Forelimb muscle (tissue), 1 donor: ENCODE measurements at places on chromosomes 1 and 21.

DNA sequence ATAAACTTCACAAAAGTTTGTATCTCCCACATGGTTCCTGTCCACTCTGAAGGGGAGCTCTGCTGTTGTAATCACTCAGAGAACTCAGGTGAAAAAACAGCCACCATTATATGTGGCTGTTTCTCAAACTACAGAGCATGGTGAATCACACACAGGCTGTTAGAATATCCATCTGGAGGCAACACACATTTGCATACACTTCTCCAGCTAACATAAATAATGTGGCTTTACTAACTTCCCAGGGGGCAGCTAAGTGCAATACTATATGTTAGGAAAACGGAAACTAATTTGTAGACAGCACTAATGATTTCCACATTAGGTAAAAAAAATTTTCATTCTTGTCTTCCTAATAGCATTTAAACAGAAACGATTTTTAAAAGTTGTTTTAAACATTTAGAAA, 49.3 kb downstream of the PTGFR start:
- DNase-seq: no peak

DNA sequence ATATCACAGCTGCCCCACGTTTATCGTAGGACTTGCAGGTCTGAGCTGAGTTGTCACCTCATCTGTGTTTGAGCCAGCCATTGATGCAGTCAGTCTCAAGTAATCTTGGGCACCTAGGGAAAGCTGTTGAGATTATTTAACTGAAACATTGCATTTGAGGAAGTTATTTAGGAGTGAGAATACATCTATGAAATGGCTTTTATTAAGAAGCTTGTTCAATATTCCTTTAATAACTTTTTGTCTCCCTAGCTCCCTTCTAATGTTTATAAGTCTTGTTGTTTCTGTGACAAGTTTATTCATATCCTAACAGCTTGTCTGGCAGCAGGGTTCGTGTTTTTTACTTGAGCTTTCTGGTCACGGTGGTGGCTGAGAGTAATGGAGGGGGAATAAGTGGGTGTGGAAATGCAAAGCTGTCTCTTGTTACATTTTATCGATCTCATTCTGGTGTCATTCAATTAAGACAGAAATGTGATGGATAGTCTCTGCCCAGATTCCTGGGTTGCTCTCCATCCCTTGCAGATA, 555.9 kb downstream of the USP25 start:
- no peak for DNase-seq

DNA sequence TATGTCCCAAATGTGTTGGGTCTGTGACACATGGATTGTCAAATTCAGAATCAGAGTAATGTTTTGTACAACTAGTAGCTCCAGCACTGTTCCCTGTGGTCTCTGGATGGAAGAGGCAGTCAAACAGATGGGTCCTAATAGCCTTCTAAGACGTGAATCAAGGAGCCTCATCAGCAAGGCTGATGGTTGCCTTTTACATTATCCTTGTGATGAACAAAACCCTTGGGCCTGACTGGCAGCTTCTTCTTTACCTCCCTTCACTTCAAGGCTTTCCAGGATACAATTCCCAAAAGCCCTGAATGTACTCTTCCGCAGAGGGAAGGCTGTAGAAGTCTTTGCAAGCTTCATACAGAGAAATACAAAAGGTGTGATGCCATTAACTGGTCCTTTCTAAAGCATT, 633.3 kb downstream of the USP25 start:
- DNase-seq: no peak

- DNase-seq: no peak
Observed at GRCh38 chr1:161737625-161738024, 12.0 kb upstream of the DUSP12 start.

DNA sequence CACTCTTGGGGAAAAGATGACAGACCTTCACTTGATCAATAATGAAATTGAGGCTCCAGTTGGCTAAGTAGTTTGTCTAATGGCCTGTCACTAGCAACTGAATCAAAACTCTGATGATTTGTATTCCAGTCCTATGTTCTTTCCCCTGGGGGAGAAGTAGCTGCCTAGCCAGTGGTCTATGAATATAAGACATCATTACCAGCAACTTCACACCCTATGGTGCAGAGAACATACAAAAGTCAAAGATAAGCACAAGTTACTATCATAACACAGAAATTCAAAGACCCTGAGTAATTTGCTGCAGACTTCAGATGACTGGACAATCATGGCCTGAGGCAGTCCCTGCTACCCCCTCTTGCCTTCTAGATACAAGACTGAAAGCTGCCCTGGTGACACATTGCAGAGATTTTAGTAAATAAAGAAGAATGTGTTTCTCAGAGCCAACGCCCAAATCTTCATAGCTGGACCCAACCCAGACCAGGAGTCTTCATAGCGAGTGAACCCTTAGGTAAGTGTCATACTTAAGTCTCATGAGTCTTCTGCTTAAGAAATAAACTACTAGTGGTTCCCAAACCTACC, 993 bp downstream of the PDZK1 start:
- no peak for DNase-seq

GRCh38 chr1:54861070-54861761, 25.8 kb downstream of the DHCR24 start:
- no peak for DNase-seq

DNA sequence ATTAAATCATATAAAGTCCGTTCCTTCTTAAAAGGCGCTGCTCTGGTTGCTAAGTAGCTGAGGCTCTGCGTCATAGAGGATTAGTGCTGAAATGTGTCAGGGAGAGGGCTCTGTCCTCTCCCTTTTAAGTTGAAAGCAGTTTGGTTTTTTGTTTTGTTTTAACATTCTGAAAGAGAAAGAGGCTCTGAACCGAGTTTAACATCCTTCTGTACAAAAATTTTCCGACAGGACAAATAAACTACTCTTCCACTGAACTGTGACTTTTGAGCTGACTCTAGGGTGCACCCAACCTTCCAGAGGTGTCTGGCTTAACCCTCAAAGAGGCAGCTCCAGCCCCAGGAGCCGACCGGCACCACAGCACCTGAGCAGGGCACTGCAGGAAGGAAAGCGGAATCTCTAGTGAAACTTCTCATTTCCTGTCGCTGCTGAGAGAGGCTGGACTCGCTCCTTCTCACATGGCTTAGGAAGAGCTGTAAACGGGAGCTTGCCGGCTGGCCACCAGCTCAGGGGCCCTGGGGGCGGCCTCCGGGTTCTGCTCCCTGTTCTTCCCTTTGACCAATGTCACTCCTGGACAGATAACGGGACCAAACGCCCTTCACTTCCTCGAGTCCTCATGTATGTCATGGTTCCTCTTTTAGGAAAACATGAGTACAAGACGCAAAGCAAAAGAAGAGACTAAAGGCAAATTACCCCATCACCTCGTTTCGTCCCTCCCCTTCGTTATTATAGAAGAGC, 1.2 kb downstream of the VAV3 start:
- DNase-seq: no peak

GRCh38 chr1:7247791-7248548, 462.7 kb downstream of the CAMTA1 start:
- no peak for DNase-seq

DNA sequence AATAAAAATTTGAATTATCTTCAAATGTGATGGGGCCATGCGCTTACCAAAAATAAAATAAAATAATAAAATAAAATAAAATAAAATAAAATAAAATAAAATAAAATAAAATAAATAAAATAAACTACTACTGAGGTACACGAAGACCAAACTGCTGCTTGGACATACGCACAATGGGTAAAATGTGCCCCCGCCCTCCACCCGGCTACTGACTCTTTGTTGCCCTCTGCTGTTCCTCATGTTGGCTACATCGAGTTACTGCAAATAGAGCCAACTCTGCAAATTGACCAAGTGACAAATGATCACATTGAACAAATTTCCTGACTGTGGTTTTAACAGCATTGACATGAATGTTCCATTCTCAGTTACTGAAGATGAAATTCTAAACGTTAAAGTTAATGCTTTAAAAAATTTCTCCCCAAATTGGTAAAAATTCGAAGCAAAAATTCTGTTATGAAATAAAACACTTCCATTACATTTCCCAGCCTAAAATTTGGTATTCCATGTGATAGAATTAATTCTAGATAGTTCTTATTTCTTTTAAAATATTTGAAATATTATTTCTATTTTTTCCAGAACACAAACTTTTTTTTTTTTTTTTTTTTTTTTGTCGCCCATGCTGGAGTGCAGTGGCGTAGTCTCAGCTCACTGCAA, 18.8 kb upstream of the MAP1LC3C start:
- DNase-seq: no peak

- no peak for DNase-seq
Observed at GRCh38 chr1:193181536-193181935, 4.9 kb downstream of the B3GALT2 start.
